ENCODE measurements at places on chromosomes 11 and 22. TPM values are rescaled to one million over a fixed set of nuclear protein-coding genes. Genes with fewer than 3 reads are reported as not detected.

Gene MUC15
- total RNA-seq: not detected

Gene CCDC116
- 0.26 TPM for total RNA-seq

Gene PNPLA5
- total RNA-seq: 0.45 TPM

Gene RCOR2
- 0.23 TPM for total RNA-seq

Gene ADAMTS8
- total RNA-seq: not detected

Gene GP1BB
- total RNA-seq: 22.1 TPM

Gene OR10V1
- not detected for total RNA-seq

Gene IGLL1
- not detected for total RNA-seq

Gene ARHGEF17
- total RNA-seq: 15.7 TPM

Gene SLC25A22
- 18.5 TPM for total RNA-seq

GRCh38 chr11:67285541-67286498 is 3.3 kb upstream of the ANKRD13D start:
- DNase-seq: no peak

GRCh38 chr11:59551659-59552521 is 40.6 kb downstream of the OR4D9 start:
- peak; percentile 78 for DNase-seq

- DNase-seq: peak; percentile 34
Observed at GRCh38 chr11:75597636-75598035, 35.6 kb downstream of the SERPINH1 start.

- no peak for DNase-seq
Observed at GRCh38 chr11:101269990-101270660, 140.5 kb upstream of the PGR start.

GRCh38 chr11:62560566-62561103 is 13.1 kb downstream of the EEF1G start:
- DNase-seq: peak; percentile 97

DNA sequence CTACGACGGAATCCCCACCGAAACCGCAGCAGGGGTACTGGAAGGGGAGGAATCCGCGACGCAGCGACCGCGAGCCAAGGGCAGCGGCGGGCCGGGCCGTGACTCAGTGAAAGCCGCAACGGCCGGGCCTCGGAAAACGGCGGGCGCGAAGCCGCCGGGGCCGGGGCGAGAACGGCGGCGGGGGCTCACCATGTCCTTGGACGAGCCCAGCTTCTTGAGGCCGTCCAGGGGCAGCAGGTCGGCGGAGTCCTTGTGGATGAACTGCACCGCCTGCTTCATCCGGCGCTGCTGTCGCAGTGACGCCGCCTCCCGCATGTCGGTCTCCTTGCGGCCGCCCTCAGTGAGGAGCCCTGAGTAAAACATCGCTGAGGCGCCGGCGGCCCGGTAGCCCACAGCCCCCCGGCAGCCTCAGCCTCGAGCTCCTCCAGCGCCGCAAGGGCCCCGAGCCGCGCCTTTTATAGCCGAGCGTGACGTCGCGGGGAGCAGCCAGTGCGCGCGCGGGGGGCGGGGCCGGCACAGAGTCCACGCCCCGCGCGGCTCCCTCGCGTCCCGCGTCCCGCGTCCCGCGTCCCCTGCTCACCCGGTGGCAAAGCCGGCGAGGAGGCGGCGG is at the start of gene NRIP3:
Gene NRIP3, minus strand, starts transcription at position 429 of the 610 bp plus-strand sequence. Its CDS starts 66 bp downstream, at position 363.
- peak; percentile 55 for DNase-seq

GRCh38 chr11:48028914-48029680 is 48.7 kb downstream of the PTPRJ start:
- no peak for DNase-seq

DNA sequence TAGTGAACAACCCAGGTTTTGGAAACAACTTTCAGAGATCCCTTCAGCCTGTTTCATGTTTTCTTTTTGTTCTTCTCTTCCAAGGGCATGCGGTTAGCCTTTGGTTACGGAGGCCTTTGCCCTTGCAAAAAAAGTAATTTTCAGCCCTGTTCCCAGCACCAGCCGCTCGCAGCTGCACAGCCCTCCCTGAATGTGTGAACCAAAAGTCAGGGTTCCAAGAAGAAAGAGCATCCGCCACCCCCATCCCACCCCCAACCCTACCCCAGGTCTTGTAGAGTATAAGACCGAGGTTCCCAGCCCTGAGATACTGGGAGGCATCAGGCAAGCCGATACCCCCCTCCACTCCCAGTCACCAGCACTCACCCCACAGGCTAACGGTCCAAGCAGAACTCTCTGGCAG is 56.4 kb downstream of the IGLL1 start:
- no peak for DNase-seq

Measured in LHCN-M2 (cell line).